Suppressor macrophage (primary cell): ENCODE measurements at places on chromosomes 6 and 20.

DNA sequence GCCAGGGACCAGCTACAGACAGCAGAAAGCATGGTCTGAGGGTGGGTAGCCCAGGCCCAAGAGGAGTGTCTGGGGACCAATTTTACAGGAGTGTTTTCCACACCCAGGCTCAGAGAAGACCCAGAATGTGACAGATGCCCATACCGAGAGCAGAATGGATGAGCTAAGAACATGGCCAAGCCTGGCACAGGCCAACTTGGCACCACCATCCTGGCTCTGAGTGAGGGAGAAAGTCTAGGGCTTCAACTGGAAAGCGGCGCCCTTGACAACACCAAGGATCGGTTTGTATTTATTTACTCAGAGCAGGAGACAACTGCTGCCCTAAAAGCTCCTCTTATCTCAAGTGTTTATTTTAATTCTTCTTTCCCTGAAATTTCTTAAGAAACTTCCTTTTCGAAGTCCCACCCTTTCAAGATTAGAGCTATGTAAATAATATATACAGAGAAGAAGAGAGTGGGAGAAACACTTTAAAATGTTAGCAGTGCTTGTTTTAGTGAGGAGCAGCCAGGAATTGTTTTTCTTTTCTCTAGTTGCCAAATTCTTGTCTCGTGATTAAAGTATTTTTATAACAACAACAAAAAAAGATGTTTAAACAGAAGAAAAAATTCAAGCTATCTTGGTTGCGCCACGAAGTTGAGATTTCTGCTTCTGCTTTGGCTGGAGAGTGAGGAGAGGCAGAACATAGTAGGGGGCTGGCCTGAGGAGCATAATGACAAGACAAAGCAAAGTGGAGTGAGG lies 16.2 kb downstream of the TNXB start:
- no peak for DNase-seq

GRCh38 chr20:57475388-57476083 lies 49.4 kb downstream of the CTCFL start:
- DNase-seq: no peak

DNA sequence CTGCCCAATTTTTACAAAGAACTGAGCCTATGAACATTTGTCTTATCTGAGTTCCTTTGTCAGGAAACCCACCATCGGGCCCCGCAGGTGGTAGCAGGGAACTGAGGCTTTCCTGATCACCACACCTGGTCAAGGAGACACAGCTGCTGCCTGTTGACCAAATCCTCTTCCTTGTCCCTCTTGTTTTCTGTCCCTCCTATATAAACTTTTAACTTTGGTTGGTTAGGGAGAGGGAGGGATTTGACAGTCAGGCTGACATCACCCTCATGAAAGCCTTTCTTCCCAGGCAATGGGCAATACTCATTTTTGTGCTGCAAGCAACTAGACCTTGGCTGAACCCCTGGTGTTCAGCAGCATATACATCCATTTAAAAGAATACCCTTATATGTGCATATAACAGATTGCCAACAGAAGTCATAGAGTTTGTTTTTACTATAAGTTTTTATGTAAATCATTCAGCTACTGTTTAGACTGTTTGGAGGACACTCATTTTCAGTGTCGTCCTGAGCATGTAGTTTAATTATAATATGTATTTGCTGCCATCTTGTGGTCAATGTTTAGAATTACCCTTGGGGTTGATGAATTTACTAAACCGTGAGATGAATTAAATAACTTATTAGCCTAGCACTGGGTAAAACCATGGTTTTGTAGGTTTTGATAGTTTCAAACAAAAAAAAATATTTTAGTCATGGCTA lies 17.0 kb downstream of the CRISP1 start:
- DNase-seq: peak; percentile 9

GRCh38 chr20:13552061-13552460 lies 86.7 kb downstream of the TASP1 start:
- DNase-seq: no peak

GRCh38 chr20:20181322-20181721 lies 129.0 kb downstream of the CFAP61 start:
- no peak for DNase-seq

- DNase-seq: no peak
These were observed 740.4 kb upstream of the FLRT3 start for GRCh38 chr20:15077733-15078250.

DNA sequence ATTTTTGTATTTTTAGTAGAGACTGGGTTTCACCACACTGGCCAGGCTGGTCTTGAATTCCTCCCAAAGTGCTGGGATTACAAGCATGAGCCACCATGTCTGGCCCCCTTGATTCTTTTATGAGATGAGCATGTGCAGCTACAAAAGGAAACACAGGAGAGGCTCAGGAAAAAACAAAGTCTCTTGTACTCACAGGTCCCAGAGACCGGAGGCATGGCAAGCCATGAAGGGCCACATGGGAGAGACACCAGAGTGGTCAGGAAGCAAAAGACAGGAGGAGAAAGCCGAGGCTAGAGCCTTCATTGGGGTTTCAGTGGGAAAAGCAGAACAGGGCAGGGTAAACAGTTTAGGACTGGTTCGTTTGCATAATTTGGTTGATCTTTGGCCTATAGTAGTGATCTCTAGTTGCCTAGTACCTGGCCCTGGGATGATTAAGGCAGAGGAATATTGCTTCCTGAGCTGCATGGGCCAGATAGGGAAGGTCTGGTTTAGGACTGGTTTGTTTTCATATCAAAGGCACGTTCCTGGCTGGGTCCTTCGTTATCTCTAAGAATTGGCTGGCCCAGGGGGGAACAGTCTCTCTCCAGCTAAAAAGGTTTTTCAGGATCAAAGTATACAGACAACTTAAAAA lies 48.2 kb upstream of the PRND start:
- no peak for DNase-seq

DNA sequence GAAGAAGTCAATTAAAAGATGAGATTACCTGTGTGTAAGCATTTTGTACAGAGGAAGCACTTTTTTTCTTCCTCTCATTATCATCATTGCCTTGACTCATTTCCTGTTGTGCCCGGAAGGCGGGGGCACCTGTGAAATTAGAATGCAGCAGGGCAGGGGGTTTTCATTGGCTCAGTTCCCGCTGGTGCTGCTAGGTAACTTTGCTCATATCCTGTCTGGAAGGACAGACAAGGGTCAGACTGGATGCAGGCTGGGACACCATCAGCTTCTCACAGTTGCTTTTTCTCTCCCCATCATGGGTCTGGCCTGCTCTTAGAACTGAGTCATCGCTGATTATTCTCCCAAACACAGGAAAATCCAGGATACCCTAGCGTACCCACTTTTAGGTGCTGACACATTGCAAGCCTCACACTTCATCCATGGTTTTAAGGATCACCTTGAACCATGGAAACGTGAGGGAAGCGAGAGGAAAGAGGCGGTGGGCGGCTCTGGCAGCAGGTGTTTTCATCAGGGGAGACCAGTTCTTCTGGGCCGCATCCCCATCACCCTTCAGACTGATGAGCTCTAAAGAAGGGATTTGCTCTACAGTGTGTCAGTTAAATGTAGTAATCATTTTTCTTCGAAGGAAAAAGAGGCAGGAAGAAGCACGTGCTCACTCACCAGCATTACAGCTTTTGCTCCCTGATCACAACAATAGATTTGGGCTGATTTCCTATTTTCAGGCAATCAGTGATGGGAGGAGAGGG lies 195.7 kb upstream of the SASH1 start:
- DNase-seq: no peak

DNA sequence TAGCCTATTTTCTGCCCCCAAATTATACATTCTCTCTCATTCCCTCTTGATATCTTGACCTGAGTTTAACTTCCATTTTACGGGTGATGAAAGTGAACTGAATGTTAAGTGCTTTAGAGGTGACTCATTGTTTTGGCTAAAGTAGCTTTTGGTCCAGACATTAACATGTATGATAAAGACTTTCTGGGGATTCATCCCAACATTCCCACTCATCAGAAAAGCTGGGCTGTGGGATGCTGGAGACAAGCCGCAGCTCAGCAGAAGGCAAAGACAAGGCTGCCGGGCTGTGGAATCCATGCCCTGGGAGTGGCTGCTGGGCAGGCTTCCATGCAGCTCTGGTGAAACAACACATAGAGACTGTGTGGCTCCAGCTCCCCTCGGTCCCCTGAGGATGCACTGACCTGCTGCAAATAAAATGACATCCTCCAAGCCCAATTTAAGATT lies 89.9 kb upstream of the SYNDIG1 start:
- DNase-seq: no peak

DNA sequence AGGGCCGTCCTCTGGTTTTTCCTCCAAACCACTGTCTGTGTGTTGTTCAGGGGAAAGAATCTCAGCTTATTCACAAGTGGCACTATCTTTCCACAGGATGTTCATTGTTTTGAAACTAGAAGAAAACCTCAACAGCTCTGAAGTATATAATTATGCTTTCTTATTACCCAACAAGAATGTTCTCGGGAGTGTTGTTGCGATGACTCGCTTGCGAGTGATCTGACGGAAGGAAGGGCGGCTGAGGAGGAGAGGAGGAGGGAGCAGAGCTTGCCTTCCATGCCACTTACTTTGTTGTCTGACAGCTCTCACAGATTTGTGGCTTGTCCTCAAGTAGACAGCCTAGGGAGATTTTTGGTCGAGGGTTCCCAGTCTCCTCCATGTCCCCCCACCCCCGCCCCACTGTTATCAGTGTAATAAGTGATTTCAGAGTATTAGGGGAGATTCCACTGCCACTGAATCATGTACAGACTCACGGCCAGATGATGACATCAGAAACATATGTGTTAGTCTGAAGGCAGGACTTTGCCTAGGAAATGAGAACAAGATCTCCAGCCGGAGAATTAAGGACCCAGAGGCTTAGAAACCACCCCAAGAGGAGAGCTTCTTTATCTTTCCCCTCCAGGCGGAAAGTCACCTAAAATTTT lies 80.7 kb upstream of the CCN6 start:
- DNase-seq: peak; percentile 84

- DNase-seq: no peak
These were observed 143.7 kb downstream of the BTBD9 start for GRCh38 chr6:38495922-38496635.

DNA sequence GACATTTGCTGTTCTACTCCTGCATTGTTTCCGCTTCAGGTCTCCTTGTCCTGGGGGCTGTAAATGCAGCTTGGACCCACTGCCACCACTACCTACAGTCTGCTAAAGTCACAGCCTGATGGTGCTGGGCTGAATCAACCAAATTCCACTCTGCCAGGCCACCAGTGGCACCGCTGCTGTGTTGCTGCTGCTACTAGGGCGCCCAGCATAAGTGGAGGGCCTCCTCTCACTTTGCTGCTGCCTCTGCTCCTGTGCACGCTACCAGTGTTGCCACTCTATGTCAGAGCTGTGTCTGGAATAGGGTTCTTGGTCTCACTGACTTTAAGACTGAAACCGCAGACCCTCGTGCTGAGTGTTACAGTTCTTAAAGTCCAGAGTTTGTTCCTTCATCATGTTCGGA lies 1.4 kb upstream of the SSR1 start:
- DNase-seq: no peak

DNA sequence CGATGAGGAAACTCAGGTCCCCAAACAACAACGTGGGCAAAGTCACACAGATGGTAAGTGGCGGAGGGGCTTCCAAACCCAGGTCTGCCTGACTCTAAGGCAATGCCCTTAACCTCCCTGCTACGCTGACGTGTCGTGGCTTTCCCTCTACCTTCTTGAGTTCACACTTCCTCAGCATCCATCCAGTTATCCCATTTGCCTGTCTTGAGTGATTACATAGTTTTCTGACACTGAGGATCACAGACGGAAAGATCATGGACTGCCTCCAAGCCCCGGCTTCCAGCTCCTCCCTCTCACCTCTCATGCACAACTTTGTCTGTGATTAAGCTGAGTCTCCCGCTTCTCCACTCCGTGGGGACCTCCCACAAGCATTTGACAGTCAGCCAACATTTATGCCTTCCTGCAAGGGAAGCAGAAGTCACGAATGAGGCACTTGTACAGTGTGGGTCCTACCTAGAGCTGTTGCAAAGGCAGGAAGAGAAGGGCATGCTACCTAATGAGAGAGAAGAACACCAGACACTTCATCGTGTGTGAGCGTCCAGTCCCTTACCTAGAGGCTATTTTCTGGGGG lies 33.8 kb downstream of the TBC1D7 start:
- DNase-seq: peak; percentile 75

DNA sequence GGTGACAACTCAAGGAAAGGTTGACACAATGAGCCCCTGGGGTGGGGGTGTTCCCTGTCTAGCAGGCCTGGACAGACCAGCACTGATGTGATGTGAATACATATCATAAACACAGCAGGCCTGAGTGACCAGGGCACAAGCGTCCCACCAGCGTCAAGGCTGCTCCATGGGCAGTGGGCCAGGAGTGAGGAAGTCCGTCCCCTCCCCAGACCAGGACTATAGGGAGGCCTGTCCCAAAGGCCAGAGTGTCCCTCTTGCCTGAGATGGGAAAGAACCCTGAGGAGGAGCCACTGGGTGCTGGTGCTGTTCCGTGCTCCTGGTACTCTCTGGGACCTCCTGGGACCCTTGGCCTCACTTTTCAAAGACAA lies 44.6 kb downstream of the RRBP1 start:
- DNase-seq: no peak

- no peak for DNase-seq
These were observed 130.9 kb downstream of the DTNBP1 start for GRCh38 chr6:15531973-15532372.

GRCh38 chr6:18155864-18156421 lies 721 bp downstream of the KDM1B start:
- peak; percentile 45 for DNase-seq

DNA sequence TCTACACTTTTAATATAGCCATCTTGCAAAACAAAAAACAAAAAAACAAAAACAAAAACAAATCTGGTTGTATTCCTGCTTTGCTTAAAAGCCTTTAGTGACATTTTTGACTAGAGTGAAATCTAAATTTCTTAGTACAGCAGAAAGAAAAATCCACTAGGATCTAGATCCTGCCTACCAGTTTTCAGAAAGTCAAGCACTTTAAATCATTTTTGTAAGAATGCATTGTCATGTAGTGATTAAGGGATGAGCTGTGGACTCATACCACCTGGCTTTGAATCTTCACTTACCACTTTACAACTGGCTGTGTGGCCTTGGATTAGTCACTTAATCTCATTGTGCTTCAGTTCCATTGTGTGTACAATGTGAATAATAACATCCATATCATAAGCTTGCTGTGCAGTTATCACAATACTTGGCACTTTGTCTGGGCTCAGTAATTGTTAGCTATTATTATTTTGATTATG lies 4.0 kb downstream of the MKKS start:
- no peak for DNase-seq

- DNase-seq: no peak
These were observed 17.0 kb downstream of the AKIRIN2 start for GRCh38 chr6:87684895-87685654.

GRCh38 chr6:26489996-26490964 lies 9.8 kb upstream of the BTN1A1 start:
- DNase-seq: no peak

GRCh38 chr6:169844946-169845345 lies 93.5 kb downstream of the ERMARD start:
- no peak for DNase-seq

- DNase-seq: no peak
These were observed 126.6 kb upstream of the NAA20 start for GRCh38 chr20:19890445-19891051.

- DNase-seq: peak; percentile 43
These were observed 1.7 kb downstream of the NR2E1 start for GRCh38 chr6:108167449-108168089.

GRCh38 chr6:137020776-137021175 lies 24.0 kb downstream of the IL20RA start:
- no peak for DNase-seq
